ENCODE measurements at places on chromosomes 11 and 22.

DNA sequence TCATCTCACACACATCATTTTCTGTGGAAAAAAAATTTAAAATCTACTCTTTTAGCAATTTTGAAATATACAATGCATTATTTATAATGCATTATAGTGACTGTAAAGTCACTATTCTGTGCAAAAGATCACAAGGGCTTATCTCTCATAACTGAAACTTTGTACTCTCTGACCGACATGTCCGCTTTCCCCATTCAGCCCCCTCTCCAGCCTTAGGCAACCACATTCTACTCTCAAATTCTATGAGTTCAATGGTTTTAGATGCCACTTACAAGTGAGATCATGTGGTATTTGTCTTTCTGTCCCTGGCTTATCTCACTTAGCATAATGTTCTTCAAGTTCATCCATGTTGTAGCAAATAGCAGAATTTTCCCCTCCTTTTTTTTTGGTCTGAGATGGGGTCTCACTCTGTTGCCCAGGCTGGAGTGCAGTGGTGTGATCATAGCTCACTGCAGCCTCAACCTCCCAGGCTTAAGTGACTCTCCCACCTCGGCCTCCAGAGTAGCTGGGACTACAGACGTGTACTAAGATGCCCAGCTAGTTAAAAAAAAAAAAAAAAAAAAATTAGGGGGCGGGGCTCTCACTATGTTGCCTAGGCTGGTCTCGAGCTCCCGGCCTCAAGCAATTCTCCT, 44.5 kb downstream of the SYN3 start:
- H3K27ac ChIP-seq: no peak overlapping the region
- H3K27me3 ChIP-seq: no peaks in the 10 kb centered on the region
- no peak for DNase-seq
- no peaks in the 10 kb centered on the region for H3K36me3 ChIP-seq

DNA sequence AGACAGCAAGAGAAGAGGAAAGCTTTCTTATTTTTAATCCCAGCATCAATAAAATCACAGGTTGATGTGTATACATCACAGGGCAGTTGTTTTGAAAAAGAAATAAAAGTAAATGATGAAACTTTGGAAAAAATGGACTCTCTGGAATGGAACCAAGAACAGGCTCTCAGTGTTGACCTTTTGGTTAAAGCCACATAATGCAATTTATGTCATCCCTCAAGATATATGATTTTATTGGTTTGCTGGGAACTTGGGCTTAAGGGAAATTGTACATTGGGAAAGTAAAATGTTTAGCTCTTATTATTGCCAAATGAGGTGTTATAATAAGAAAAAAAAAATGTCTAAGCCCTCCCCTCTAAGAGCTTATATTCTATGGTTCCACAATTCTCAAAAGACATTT, 139.8 kb upstream of the MTNR1B start:
- H3K27ac ChIP-seq: no peak overlapping the region
- no peak for DNase-seq
- no peaks in the 10 kb centered on the region for H3K27me3 ChIP-seq
- no peaks in the 10 kb centered on the region for H3K4me1 ChIP-seq
- H3K4me3 ChIP-seq: no peak overlapping the region

DNA sequence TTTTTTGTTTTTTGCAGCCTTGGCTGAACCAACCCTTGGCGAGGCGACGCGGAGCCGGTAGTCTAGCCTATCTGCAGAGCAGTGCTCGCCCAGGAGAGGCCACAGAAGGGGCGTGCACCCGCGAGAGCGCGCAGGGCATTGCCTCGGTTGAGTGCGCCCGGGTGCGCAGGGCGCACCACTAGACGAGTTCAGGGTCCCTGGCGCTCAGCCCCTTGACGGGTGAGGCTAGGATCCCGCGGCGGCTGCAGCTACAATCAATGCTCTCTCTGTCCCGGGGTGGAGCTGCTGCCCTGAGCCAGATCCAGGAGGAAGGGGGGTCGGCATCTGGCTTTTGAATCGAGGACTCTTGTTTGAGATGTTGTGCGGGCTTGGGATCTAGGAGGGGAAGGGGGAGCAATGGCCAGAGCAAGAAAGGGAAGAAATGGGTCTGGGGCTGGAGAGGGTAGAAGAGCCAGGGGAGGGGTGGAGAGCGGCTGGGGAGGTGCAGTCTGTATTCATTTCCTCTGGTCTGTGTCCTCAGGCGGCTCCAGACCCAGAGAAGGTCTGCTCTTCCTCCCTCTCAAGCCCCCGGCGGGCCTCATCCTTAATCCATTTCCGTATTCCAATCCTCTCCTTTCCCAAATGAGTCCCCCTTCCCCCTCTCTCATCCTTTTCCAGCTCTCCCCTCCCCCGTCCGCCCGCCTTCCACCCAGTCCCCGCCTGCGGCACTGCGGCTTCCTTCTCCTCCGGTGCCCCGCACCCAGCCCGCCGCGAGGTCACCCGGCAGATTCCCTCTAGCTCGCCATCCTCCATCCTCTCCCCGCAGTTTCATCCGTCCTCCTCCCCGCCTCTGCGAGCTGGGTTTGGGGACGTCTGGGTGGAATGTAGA, 797 bp downstream of the THY1 start:
- H3K27me3 ChIP-seq: peaks cover 10% of the 10 kb centered on the region
- H3K36me3 ChIP-seq: no peaks in the 10 kb centered on the region
- no peak overlapping the region for H3K27ac ChIP-seq
- peak overlapping the region; percentile 46 for H3K4me3 ChIP-seq

DNA sequence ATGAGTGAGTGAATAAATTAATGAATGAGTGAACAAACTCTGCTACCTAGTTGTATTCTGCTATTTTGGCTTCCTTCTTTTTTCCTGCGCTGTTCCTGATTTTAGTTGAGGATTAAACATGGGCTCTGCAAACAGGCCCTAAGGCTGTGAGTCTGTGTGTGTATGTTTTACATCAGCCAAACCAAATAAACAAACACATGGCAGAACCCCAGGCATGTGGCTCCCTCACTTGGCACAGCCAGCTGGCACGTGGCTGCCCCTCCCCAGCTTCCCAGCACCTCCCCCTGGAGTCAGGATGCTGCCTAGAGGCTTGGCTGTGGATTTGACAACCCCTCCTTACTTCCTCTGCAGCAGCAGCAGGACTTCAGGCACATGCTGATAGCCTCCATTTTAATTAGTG, 593.2 kb downstream of the INSC start:
- H3K36me3 ChIP-seq: no peaks in the 10 kb centered on the region
- no peak overlapping the region for H3K27ac ChIP-seq
- no peaks in the 10 kb centered on the region for H3K27me3 ChIP-seq
- H3K4me3 ChIP-seq: no peak overlapping the region
- H3K4me1 ChIP-seq: no peaks in the 10 kb centered on the region

DNA sequence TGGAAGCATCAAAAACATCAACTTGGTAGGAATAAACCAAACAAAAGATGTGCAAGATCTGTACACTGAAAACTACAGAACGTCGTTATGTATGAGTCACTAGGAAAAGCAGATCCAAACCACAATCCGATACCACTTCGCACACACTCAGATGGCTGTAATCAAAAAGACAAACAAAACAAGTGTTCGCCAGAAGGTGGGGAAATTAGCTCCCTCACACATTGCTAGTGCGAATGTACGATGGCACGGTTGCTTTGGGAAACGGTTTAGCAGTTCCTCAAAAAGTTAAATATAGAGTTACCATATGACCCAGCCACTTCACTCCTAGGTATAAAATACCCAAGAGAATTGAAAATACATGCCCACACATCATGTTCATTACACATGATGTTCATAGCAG, 14.8 kb upstream of the CARD10 start:
- no peaks in the 10 kb centered on the region for H3K27me3 ChIP-seq
- peaks cover 9% of the 10 kb centered on the region for H3K4me1 ChIP-seq
- no peak overlapping the region for H3K27ac ChIP-seq
- H3K4me3 ChIP-seq: no peak overlapping the region

GRCh38 chr11:72218251-72218745, 1.7 kb downstream of the FOLR2 start:
- no peak for DNase-seq
- H3K27me3 ChIP-seq: no peaks in the 10 kb centered on the region
- H3K4me3 ChIP-seq: no peak overlapping the region
- no peak overlapping the region for H3K27ac ChIP-seq
- H3K4me1 ChIP-seq: peaks cover 6% of the 10 kb centered on the region

Measured in effector memory CD4-positive, alpha-beta T cell (primary cell).